ENCODE measurements at places on chromosomes 7 and 10.
A peak's percentile ranks its signal among the peaks of the same experiment; 100 is the strongest.

- DNase-seq, result no peak
Observed at GRCh38 chr10:73818402-73818801, 7.0 kb upstream of the NDST2 start.

DNA sequence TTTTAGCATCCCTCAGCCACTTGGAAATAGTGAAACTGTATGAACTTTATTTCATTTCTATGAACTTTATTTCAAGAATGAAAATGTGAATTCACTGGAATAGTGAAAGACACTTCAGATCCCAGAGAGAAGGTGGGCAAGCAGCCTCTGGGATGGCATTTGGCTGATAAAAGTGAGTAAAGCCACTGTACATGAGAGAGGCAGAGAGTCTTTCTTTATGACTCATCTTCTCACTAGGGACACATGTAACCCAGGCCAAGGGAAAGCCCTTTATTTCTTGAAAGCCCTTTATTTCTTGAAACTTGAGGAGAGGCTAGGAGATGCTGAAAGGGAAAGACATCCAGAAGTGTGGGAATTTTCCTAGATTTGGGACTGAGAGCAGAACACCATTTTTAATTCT lies 148.9 kb upstream of the SMIM30 start:
- no peak for DNase-seq

- no peak for DNase-seq
Observed at GRCh38 chr10:1173091-1173490, 116.9 kb downstream of the WDR37 start.

GRCh38 chr10:17239345-17240085 lies 11.5 kb downstream of the VIM start:
- no peak for DNase-seq

DNA sequence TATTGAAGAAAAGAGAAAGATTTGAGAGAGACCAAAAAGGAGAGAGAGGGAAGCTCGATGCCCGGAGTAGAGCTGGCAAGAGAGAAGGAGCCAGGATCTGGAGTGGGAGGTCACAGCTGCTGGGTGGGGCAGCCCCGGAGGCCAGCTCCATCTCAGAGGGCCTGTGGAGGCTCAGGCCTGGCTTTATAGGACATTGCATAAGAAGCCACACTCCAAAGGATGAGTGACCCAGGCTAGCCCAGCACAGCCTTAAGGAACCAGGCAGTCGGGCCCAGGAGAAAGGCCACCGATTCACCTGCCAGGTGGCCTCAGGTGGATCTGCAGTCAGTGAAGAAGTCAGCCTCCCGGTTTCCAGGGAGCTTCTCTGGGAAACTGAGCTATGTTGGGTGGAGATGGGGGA lies 676 bp downstream of the PLAC9 start:
- no peak for DNase-seq

DNA sequence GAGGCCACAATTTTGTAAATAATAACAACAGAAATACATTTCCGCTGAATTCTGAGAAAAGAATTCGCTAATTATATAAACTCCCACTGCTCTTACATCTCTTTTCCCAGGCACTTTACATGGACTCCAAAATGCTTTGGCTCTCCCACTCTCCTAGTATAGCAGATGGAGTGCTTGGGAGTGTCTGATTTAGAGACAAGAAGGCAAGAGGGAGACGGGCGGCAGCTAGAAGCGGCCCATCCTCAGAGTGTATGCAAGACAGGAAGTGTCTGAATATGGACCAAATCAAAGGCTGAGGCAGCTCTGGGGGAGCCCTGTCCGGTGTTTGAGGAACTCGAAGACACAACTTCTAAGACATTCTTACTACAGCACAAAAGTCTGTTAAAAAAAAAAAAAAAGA lies 212.1 kb downstream of the GFRA1 start:
- no peak for DNase-seq

- DNase-seq, result no peak
Observed at GRCh38 chr7:19811386-19811785, 38.0 kb upstream of the TMEM196 start.

GRCh38 chr7:107471292-107472070 lies 1.6 kb downstream of the GPR22 start:
- no peak for DNase-seq

DNA sequence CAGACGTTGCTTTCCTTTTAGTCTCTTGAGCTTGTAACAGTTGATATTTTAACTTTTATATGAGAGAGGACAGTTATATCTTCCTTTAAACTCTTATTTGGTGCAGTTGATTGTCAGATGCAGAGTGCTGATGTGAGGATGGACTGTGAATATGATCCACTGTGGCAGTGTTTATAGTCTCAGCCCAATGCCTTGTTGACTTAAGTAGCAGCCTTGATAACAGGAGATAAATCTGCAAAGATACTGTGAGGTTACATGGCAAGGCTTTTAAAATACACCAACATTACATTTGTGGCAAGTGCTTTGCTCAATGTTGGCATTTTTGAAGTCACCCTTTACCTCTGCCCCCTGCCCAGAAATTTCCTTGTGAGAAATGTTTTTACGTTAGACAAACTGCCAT lies 206.7 kb downstream of the AUTS2 start:
- no peak for DNase-seq

DNA sequence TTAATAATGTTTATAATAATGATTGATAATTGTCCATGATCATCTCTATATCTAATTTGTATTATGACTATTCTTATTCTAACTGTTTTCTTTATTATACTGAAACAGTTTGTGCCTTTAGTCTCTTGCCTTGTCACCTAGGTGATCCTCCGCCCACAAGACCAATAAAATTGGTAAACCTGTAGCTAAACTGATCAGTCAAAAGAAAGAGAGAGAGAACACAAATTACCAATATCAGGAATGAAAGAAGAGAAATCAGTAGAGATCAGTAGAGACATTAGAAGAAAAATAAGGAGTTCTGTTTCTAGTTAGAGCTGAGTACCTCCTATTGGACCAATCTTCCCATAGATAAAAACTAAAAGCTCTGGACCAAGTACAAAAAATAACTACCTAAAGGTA lies 6.1 kb upstream of the COA1 start:
- no peak for DNase-seq

DNA sequence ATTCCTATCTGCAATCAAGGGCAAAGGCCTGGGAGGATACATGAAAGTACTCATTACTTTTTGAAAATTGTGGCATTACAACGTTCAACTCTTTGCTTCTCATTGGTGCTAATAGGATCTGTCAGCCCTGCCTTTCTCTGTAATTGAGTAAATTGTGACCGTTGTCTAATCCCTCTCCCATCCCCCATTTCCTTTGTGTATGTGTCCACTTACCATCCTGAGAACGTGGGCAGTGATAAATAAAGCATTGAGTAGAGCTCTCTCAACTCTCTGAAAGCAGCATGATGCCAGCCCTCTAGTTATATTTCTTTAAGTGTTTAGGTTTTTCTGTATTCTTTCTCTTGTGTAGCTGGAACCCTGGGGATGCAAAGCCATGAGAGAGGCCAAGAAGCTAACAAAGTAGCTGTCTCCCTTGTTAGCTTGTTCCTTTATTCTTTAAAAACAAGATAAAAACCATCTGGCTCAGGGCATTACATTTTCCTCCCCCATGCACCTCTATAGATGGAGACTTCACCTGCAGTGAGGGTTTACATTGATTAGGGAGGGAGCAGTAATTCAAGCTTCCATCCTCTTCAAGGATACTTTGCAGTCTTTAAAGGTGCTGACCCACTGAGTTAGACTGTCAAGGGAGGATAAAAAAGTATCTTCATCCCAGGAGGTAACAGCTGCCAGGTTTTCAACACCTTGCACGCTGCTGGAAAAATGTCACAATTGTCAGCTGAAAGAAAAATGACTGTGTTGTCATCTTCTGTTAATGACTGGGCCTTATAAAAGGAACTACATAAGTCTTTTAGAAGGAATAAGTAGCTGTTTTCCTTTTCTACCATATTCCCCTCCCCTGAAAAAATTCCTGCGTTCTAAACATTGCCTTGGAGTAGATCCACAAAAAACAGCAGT lies 112.3 kb downstream of the BTRC start:
- DNase-seq, result no peak

DNA sequence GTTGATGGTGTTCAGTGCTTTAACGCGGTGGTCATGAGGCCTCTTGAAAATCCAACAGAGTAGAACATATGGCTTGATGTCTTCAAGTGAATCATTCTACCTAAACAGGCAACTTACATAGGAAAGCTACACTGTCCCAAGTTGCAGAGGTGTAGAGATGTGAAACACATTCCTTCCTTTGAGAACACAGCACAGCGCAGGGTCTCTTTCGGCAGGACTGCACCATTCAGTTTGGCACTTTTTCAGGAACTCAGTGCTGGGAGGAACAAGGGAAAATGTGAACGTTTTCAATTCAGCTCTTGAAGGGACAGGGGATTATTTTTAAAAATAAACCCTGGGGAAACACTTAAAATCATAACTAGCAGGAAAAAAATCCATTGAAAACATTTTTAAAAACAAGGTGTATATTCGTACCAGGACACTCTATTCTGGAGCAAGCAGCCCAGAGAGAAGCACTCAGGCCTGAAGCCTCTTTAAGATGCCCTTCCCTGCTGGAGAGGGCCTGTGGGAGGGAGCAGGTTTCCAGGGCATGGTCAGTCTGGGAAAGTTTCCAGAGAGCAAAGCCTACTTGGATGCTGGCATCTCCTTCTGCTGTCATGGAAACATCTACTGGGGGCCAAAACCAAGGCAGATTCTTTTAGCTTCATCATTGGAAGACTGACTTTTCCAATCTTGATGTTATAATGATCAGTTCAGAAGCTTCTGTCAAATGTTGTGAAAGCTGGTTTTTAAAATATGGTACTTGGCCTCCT lies 60.4 kb upstream of the NPVF start:
- DNase-seq, result no peak

GRCh38 chr10:82068501-82068900 lies 193.5 kb downstream of the NRG3 start:
- DNase-seq, result no peak

- DNase-seq, result no peak
Observed at GRCh38 chr10:131921184-131921583, 20.4 kb downstream of the PPP2R2D start.

- DNase-seq, result no peak
Observed at GRCh38 chr7:44098092-44099068, 5.8 kb upstream of the AEBP1 start.

- no peak for DNase-seq
Observed at GRCh38 chr10:59553162-59553900, 156.3 kb downstream of the SLC16A9 start.

GRCh38 chr10:63738410-63738809 lies 217.2 kb downstream of the REEP3 start:
- peak; percentile 50 for DNase-seq

DNA sequence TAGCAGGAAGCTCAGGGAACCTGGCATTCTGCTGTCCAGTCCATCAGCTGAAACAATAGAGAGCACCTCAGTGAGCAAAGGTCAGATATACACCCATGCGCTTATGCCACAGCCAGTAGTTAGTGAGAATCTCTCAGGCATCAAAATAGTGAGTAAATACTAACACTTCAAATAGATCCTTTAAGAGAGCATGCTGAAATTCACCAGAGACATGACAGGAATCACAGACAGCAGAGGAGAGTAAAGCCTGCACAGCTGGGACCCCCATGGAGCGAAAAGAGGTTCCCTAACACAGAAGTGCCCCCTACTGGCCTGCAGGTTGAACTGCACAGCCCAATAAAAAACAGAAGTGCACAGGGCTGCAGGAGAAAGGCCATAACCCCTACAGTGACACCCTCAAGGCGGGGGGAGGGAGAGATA lies 57.6 kb upstream of the ANTXRL start:
- DNase-seq, result no peak

DNA sequence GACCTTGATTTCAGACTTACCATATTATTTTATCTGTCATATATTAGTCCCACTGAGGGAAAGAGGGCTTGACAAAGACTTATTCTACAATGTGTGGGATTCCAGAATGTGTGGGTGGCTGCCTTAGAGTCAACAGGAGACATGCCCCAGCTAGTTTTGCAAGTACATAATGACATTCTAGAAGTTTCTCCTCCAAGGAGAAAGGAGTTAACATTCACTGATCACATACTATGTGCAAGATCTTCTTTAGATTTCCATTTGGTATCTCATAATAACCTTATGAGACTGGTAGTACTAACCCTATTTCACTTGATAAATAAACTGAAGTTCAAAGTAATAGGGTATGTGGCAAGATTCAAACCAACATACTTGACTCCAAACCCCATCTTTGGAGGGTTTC lies 25.2 kb downstream of the IRF5 start:
- DNase-seq, result no peak

DNA sequence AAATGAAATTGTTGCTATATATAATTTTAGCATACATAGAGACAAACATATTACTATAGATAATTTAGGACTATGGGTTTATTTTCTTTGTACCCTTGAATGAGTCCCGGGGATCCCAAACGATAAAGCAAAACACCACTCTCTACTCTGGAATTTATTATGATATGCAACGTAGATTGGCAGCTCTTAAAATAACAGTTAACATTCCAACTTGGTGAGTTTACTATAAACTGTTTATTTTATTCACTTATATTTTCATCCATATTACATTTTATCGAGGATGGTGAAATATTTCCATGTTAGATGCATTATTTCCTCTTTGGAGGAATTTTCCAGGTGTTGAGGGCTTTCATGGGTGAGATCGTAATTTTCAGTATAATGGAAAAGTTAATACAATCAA lies 138.7 kb upstream of the DGKB start:
- no peak for DNase-seq

- DNase-seq, result peak; percentile 81
Observed at GRCh38 chr10:117461766-117462423, 80.7 kb upstream of the EMX2 start.

DNA sequence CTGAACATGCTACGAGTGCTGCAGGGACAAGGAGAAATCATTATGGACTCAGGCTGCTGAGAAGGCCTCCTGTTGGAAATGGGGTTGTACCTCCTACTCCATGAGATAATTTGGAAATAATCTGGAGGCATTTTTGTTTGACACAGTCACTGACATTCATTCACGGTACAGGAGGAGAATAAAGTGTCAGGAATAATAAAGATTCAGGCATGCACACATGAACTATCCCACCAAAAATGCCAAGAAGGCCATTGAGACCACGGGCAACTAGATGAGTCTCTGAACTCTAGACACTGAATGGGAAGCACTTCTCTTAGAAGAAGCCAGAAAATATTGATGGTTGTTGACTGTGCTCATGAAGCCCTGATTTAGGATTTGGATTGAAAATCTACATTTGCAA lies 220.9 kb upstream of the HABP2 start:
- DNase-seq, result no peak

DNA sequence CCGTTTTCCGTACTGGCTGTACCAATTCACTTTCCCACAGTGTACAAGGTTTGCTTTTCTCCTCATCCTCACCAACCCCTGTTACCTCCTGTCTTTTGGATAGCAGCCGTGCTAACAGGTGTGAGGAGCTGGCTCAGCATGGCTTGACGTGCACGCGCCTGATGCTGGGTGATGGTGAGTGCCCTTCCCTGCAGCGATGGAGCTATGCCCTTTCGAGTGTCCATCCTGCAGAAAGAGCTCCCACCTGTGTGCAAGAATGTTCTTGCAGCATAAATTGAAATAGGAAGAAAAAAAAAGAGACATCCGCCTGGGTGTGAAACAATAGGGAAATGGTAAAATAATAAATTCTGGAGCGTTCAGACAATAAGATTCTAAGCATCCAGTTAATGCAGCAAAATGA lies 9.5 kb upstream of the UBE3C start:
- DNase-seq, result no peak

- DNase-seq, result no peak
Observed at GRCh38 chr7:17472939-17473338, 174.5 kb downstream of the AHR start.
